Jurkat, Clone E6-1 (cell line): ENCODE measurements at places on chromosomes 1 and 21.

DNA sequence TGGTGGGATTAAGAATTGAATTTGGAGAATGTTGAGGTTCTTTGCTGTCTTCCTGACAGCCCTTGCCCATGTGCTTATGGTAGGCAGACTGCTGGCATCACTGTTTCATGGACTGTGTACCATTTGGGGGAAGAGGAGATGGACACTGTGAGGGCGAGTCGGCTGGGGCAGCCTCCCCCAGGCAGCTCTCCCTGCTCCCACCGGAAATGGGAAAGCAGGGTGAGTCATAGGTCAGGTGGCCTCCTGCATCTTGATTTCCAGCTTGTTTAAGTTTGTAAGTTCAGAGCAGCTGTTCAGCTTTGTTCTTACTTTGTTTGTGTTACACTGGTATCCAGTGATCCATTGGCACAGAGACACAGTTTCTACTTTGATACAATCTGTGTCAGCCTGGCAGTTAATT lies 87.2 kb upstream of the CNIH3 start:
- no peak for DNase-seq

- peak; percentile 80 for DNase-seq
Measured at GRCh38 chr1:101964708-101965107, 32.0 kb downstream of the OLFM3 start.

DNA sequence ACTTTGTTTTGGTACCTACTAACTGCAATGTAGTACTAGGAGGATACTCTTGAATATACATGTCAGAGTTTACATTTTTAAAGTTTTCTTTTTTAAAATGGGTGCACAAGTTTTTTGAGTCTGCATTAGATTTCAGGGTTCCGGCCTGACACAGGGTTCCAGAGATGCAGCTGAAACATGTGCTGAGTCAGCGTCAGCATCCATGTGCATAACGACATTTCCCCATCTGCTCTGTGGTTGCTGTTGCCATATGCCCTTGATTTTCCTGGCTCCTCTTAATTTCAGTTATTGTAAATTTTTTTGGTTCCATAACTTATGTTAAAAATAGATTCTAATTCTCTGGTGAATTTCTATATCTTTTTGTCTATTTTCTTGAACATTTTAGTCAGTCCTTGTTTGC lies 12.3 kb upstream of the METTL13 start:
- no peak for DNase-seq

DNA sequence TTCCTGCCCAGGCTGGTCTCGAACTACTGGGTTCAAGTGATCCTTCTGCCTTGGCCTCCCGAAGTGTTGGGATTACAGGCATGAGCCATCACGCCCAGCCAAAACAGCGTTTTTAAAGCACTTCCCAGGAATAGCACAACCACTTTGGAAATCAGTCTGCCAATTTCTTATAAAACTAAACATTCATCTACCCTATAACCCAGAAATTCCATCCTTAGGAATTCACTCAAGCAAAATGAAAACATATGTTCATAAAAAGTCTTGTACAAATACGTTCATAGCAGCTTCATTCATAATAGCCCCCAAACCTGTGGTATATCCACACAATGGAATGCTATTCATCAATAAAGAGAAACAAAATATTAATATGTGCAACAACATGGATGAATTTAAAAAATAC lies 36.1 kb downstream of the PHC2 start:
- no peak for DNase-seq

GRCh38 chr1:42922687-42923366 lies 35.8 kb downstream of the SLC2A1 start:
- DNase-seq: peak; percentile 85

GRCh38 chr1:35568975-35569395 lies 4.1 kb upstream of the TFAP2E start:
- DNase-seq: peak; percentile 68

DNA sequence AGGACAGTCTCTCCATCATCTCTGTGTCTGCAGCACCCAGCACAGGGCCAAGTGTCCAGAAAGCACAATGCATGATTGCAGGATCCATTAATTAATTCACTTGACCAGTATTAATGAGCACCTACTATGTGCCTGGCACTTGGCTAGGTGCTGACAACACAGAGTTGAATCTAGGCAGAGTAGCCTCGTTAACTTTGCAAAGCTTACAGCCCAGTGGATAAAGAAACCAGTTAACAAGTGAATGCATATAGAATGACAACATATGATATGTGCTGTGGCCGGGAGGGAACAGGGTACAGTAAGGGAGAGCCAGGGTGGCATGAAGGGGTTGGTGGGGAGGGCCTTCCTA lies 10.9 kb downstream of the SLC1A7 start:
- DNase-seq: no peak

DNA sequence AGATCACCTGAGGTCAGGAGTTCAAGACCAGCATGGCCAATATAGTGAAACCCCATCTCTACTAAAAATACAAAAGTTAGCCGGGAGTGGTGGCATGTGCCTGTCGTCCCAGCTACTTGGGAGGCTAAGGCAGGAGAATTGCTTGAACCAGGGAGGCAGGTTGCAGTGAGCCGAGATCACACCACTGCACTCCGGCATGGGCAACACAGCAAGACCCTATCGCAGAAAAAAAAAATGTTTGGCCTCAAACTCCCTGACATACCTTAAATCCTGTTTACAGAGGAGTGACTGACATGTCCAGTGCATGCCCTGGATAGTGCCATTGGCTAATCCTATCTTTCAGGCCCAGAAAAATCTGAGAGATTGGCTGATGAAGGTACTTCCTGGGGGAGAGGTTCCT lies 11.8 kb downstream of the DCLRE1B start:
- DNase-seq: no peak

DNA sequence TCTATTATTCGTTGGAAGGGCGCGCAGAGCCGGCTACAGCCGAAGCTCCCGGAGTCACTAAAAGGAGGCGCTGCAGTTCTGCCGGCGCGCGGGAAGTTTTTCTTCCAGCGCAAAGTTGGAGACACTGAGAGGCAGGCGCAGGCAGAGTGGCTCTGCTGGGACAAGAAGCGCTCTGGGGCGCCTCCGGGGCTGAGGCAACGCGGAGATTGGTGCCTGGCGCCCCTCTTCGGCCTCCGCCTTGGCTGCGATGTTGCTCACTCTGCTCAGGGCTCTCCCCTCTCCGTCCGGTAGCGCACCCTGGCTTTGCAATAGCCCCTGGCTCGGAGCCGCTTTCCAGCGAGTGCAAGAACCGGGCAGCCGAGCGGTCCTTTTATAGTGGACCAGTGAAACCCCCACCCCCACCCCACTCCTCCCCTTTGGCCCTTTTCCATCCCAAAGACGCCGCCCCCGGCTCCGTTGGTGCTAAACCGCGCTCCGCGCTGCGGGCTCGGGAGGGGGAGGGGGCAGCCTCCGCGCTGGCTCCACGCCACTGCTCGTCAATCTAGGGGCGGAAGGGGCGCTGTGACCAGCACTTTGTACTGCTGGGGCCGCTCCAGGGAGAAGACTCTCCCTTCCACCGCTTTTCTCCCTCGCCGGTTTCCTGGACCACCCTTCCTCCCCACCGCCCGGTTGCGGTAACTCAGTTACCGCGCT lies at the start of gene ADAMTS1:
Gene ADAMTS1, minus strand, starts transcription at position 344 of the 693 bp plus-strand sequence. CDS start 455 bp downstream, outside the sequence.
- DNase-seq: no peak

DNA sequence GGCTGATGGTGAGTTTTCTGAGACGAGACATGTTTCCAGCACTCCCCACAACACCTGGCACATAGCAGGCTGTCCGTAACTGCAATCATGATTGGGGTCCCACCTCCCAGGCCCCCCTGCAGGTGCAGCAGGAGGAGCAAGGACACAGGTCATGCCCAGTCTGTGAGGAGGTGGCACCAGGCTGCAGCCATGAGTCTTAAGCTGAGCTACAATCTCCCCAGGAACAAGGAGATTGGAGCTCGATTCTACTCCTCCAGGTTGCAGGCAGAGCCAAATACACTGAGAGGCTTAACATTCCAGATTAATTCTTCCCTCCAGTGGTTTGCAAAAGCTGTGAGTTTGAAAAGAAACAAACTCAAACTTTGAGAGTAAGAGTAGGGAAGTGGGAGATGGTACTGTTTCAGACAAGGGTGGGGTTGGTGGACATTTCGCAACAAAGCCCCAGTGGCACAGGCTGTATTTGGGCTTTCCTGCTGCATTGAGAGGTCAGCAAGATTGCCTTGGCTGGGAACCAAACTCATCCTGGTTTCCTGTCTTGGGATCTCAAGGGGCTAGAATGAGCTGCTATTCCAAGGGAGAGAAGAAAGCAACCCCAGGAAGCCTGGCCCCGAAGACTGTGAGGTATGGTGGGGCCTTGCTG lies 64.8 kb upstream of the GALNT2 start:
- no peak for DNase-seq

GRCh38 chr21:31668651-31669491 lies 9.4 kb downstream of the SOD1 start:
- DNase-seq: no peak

- DNase-seq: no peak
Measured at GRCh38 chr1:2605509-2606395, 19.2 kb downstream of the PRXL2B start.

DNA sequence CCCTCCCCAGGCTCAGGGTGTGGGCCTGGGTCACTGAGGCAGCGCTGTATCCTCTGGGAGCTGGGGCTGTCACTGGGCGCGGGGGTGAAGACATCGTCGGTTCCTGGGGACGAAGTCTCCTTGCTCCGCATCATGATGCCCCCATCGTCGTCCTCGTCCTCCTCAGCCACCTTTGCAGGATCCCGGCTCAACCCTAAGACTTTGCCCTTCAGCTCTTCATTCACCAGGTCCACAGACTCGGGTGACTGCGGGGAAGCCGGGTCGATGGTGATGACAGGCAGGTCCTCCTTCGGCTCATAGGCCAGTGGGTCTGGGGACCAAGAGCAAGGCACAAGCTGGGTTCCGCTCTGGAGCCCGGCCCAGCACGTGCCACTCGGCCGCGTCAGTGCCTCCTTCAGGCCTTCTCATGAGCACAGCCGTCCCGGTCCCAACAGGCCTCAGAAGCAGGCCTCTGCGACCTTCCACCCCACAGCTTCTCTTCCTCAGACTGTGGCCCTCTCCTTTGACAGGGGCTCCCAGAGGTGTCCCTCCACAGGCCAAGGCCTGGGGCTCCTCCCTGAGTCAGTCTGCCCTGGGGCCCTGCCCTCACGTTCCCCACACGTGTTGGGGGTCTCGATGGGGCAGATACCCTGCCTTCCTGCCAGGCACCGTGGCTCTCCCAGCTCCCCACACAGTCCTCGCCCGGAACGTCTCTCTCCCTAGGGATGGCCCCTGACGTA lies 54.4 kb downstream of the SLC9A1 start:
- no peak for DNase-seq

DNA sequence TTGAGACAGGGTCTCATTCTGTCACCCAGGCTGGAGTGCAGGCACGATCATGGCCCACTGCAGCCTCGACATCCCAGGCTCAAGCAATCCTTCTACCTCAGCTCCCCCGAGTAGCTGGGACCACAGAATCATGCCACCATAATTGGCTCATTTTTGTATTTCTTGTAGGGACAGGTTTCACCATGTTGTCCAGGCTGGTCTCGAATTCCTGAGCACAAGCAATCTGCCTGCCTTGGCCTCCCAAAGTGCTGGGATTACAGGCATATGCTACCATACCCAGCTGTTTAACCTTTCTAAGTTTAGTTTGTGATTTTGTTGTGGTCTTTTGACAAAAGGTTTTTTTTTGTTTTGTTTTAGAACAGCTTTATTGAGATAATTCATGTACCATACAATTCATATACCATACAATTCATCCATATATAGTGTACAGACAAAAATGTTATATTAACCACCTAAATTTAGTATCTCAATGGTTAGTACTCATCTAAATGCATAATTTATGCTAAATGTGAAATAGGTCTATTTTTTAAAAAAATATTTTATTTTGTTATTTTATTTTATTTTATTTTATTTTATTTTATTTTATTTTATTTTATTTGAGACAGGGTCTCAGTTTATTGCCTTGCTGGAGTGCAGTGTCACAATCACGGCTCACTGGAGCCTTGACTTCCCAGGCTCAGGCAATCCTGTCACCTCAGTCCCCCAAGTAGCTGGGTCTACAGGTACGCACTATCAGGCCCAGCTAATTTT lies 8.9 kb downstream of the ZMPSTE24 start:
- no peak for DNase-seq

GRCh38 chr1:115051850-115052249 lies 22.2 kb downstream of the TSHB start:
- DNase-seq: no peak

- no peak for DNase-seq
Measured at GRCh38 chr1:25702101-25702775, 85.6 kb downstream of the MAN1C1 start.

DNA sequence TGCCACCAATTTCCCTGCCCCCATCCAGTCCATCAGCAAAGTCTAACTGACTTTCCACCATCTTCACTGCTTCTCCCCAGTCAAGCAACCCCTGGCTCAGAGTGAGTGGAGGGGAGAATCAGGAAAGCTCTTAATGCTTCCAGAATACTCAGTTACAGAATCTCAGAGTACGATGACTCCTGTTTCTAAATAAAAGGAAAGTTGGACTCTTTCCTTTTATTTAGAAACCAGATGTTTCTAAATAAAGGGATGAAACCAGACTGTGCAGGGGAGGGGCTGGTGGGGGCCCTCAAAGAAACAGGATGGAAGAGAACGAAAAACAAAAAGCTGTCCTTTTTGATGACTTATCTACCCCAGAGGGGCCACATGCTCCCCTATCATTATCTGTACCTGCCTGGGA lies 85.2 kb upstream of the PPM1J start:
- no peak for DNase-seq

DNA sequence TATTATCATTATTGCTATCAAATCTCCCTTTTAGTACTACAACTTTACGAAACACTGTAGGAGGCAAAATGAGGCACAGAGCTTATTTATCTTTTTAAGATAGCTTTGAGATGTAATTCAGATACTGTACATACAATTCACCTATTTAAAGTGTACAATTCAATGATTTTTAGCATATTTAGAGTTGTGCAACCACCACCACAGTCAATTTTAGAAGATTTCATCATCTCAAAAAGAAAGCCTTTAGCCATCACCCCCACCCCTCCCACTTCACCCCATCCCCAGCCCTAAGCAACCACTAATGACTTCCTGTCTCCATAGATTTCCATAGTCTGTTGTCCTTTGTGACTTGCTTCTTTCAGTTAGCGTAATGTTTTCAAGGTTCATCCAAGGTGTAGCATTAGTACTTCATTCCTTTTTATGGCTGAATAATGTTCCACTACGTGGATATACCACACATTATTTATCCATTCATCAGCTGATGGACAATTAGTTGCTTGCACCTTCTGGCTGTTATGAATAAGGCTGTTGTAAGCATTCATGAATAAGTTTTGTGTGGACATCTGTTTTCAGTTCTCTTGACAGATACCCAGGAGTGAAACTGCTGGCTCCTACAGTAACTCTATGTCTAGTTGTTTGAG lies 9.4 kb upstream of the CAPN9 start:
- DNase-seq: no peak

GRCh38 chr1:117825414-117825813 lies 104.0 kb downstream of the GDAP2 start:
- no peak for DNase-seq

GRCh38 chr1:36155408-36156328 lies at the start of gene MAP7D1:
Gene MAP7D1, plus strand, starts transcription at chr1:36156160. Its CDS starts 258 bp downstream, at chr1:36156418.
- peak; percentile 70 for DNase-seq
